ENCODE measurements at places on chromosomes 2 and 18.

DNA sequence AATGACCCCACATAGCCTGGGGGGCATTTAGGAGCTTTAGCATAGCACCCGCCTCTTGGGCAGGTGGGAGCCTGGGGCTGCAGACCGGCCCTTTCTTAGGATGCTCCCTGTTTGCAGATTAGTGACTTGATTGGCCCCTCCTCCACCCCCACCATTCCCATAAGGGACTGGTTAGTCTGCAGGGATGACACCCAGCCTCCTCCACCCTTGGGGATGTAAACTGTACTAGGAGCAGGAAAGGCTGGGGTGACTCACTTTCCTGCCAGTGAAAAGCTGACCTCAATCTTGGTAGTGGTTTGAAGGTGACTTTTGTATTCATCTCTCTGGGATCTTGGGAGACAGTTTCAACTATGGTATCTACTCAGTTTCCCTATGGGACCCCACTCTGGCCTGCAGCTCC is 24.2 kb downstream of the CTIF start:
- DNase-seq = no peak

DNA sequence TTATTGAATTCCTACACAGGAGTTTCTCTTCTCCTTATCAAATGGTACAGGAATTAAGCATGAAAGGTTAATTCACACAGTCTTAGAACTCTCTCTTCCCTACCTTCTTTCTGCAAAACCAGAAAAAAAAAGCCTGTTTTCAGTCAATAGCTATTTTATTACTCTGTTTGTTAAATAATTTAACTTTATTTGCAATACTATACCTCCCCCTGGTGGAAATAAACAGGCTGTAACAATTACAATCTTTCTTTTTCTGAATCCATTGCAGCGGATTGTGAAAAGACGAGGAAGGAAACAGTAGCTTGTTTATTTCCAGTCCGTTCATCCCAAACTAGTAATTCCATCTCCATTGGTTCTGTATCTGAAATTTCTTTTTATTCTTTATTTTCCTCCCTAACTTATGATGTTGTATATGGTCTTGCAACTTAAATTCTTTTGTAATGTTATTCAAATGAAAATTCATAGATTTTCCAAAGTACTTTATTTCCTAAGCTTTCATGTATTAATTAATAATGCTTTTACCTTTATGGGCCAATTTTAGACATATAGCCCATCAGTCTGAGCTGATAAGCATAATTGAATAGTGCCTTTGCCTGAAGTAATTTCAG is 165.2 kb downstream of the SH3BP4 start:
- DNase-seq = no peak

- peak; percentile 99 for DNase-seq
Measured at GRCh38 chr2:104853534-104854497, at the start of gene POU3F3. TSS of gene POU3F3 (plus strand) at chr2:104854115. CDS start at chr2:104855511, 1,396 bp downstream.

- DNase-seq = no peak
Measured at GRCh38 chr2:39385172-39385571, 51.9 kb downstream of the MAP4K3 start.

DNA sequence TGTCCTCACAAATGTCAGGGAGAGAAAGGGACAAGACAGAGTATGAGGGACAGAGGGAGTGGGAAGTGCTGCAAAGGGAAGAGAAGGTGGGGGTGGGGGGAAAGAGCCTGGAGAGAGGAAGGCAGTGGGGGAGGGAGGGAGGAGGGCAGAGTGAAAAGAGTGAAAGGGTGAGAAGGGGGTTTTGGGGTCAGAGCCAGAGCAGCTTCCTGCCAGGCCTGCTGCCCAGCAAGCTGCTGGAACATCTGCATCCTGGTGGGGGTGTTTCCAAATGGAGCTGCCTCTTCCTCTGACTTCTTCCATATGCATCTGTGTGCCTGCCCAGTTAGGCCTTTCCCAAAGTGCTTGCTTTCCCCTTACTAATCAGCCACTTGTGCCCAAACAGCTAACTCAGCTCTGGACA is 94.3 kb upstream of the CELF4 start:
- DNase-seq = no peak

DNA sequence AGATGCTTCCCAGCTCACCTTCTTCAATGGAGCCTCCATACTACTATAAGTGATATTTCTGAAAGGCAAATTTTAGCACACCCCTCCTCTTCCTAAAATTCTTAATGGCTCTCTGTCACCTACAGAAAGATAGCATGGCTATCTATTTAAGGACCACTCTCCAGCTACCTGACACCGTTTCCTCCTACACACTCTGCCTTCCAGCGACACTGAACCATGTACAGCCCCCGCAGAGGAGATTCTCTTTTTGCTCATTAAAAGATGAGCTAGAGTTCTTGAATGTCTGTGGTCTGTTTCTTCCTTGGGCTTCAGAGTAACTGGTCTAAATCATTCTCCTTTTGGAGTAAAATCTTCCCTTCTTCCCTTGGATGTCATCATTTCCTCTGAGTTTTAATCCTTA is 38.4 kb upstream of the GAREM1 start:
- no peak for DNase-seq

- DNase-seq = no peak
Measured at GRCh38 chr2:238136820-238137537, 1.5 kb upstream of the KLHL30 start.

GRCh38 chr2:164523726-164524125 is 97.6 kb downstream of the GRB14 start:
- DNase-seq = no peak

GRCh38 chr18:43350176-43350575 is 72.9 kb upstream of the SYT4 start:
- DNase-seq = no peak

- no peak for DNase-seq
Measured at GRCh38 chr2:182628916-182629315, 87.1 kb upstream of the DNAJC10 start.

DNA sequence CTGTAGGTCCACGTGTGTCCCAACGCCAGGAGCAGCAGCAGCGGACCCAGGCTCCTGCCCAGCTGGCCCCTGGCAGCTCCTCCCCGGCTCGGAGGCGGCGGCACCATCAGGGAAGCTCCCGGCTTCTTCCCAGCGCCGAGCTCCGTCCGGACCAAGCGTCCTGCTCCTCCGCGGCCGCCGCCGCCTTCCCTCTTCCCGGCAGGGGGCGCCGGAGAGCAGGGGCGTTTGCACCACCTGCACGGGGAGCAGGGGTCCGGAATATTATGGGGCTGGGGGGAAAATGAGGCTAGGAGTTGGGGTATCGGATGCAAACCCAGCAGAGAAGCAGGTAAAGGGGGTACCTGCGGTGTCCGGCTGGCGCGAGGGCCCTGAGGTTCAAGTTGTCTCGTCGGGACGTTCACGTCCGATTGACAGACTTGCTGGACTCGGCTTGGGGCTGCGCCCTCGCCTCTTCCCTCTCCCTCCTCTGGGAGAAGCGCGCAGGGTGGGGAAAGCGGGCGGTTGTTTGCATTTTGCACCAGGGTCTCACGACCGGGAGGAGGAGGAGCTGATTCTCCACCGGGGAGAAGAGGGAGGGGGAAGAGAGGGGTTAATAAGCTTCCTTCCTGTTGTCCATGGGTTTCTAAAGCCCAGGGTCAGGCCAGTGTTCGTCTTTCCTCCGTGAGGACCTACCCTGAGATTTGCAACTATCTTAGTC is at the start of gene CCBE1:
Gene CCBE1, minus strand, starts transcription at position 188 of the 697 bp plus-strand sequence.
- DNase-seq = peak; percentile 25

GRCh38 chr2:118269408-118270051 is 181.3 kb downstream of the INSIG2 start:
- no peak for DNase-seq

GRCh38 chr2:142682528-142682927 is 194.9 kb upstream of the KYNU start:
- DNase-seq = no peak

DNA sequence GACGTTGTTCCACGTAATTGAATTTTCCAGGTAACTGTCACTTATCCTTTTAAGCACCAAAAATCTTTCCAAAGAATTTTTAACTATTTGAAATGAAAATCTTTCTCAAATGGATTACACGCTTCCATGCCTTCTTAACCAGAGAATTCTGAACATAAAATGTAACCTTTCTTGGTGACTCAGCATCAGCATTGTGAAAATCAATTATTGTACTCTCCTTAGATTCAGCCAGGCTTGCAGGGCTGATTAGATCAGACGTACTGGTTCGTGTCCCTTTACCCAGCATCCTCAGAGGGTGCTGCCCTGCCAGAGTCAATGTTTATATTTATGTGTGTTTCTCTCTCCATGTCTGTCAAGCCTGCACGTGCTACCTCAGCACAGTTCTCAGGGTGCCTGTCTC is 623.9 kb downstream of the CNTNAP5 start:
- no peak for DNase-seq

DNA sequence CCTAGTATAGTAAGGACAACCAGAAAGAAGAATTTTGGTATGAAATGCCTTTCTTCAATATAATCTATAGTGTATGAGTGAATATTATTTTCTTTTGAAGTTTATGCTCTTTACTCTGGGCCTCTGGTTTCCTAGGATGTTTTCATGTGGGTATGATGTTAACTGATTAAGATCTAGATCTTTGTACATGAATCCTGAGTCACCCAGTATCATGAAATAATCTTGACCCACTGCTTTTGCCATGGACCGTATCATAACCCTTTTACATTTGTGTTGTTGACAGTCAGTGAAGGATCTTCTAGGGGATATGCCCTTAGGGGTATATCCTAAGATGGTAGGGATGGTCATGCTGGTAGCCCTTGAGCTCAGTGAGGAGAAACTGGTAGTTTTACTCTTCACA is 100.3 kb downstream of the RAB3GAP1 start:
- no peak for DNase-seq

- peak; percentile 92 for DNase-seq
Measured at GRCh38 chr18:47930931-47931717, 665 bp upstream of the SMAD2 start.

GRCh38 chr18:79396431-79397246 is 909 bp downstream of the NFATC1 start:
- DNase-seq = no peak

DNA sequence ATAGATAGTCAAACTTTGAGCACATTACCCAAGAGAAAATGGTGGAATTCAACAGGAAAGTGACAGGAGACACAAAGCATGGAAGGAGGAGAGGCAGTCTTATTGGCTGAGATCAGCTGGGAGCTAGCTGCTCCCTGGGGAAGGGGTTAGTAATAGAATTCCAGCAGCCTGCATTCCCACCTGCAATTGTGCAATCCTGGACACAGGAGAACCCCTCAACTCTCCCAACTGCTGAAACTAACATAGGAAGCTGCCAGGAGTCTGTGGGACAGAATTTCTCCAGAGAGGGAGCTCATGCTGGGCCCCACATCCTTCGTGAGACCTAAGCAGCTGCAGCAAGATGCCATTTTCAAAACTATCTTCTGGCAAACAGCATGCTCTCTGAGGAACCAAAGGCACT is 69.8 kb upstream of the ACVR1C start:
- DNase-seq = no peak

- no peak for DNase-seq
Measured at GRCh38 chr2:61218817-61219170, 56.8 kb downstream of the C2orf74 start.

GRCh38 chr2:46704041-46704440 is 211.6 kb downstream of the MCFD2 start:
- no peak for DNase-seq

- no peak for DNase-seq
Measured at GRCh38 chr2:8198766-8199382, 483.0 kb upstream of the ID2 start.

DNA sequence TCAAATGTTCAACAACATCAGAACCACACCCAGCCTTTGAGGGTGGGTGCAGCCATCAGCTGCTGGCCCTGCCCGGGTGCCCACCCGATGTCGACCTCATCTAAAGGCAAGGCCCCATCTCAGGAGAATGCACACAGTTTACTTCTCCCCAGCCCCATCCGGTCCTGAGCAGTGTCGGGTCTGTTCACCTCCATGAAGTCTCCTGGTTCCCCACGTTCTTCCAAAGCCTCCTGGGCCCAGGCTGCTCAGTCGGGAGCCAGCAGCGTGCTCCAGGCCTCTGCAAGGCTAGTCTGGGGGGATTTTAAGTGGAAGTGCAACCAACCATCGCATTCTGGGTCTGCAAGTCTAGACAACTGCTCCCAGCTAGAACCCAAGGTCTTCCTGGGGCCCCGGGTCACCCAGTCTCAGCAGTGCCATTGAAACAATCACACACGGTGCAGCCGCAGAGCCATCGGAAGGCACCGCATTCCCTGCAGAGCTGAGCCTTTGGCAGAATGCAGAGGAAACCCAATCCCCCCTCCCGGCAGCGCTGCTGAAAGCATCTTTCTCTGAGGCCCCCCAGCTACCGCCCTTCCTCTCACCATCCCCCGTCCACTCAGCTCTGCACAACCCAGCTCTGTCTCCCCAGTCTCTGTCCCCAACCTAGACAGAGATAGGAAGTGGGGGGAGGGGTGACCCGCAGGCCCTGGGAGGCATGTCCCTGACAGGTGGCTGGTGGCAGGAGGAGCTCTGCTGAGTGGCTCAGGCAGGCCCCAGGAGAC is 8.5 kb downstream of the ESPNL start:
- no peak for DNase-seq

- DNase-seq = peak; percentile 17
Measured at GRCh38 chr18:48408727-48409590, at the start of gene ZBTB7C. TSS of gene ZBTB7C (minus strand) at chr18:48409383.

- no peak for DNase-seq
Measured at GRCh38 chr18:78766651-78767533, 212.7 kb upstream of the SALL3 start.

DNA sequence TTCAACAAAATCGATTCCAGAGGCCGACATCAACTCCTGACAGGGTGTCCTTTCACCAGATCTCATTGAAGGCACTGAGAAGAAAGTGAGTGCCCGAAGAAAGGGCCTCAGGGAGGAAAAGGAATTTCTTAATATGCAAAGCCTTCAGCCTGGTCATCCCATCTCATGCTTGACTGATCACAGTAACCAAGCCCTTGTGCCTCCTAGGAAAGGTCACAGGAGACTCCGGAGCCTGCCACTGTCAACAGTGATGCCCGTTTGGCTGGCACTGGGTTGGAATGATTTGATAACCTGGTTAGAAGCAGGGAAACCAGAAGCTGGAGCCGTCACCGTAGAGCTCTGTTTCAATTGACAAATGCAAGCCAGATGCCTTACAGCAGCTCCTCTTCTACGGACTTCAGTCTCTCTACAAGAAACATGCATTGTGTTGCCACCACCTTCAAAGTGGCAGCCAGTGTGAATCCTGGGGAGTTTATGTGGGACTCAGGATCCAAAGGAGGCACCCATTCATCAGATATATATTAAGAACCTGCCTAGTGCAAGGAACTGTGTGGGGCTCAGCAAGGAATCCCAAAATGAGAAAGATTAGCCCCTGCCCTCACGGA is 24.6 kb downstream of the COX7A2L start:
- no peak for DNase-seq

DNA sequence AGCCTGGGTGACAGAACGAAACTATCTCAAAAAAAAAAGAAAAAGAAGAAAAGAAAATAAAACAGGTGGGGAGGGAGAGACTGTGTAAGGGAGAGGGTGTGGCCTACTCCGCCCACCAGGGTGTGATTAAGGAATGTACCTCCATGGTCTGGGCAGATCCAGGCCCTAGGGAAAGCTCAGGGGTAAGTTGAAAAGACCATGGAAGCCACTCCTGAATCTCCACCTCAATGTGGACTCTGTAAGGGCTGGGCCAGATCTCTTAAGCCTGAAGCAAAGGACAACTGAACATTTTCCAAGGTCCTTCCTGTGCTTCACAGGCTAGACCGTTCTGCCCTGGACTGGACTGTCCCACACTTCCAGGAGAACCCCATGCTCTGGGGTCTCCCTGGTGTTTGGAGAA is 9.7 kb upstream of the ATG16L1 start:
- DNase-seq = no peak

All from caudate nucleus (tissue), 63 donors.